ENCODE measurements at places on chromosomes 5 and 9. TPM values are rescaled to one million over a fixed set of nuclear protein-coding genes. Genes with fewer than 3 reads are reported as not detected.

UBAC1 gene
- total RNA-seq = 31.4 TPM

LCN9 gene
- not detected for total RNA-seq

FOXD4L3 gene
- not detected for total RNA-seq

IFNA2 gene
- total RNA-seq = not detected

PCDHB15 gene
- total RNA-seq = under 0.01 TPM

ZNF883 gene
- total RNA-seq = 7.9 TPM

IL17B gene
- total RNA-seq = not detected

HTR4 gene
- not detected for total RNA-seq

LRRC14B gene
- not detected for total RNA-seq

GPSM1 gene
- total RNA-seq = 143 TPM

AHRR gene
- 86.8 TPM for total RNA-seq

QRFP gene
- not detected for total RNA-seq

PLEKHG4B gene
- total RNA-seq = under 0.01 TPM

OBP2B gene
- total RNA-seq = not detected

PAEP gene
- total RNA-seq = not detected

FOXD4L4 gene
- 0.29 TPM for total RNA-seq

NOXA1 gene
- 0.73 TPM for total RNA-seq

XRCC4 gene
- 6.6 TPM for total RNA-seq

All from smooth muscle cell of trachea (primary cell).